ENCODE measurements at places on chromosomes 6 and 20.

DNA sequence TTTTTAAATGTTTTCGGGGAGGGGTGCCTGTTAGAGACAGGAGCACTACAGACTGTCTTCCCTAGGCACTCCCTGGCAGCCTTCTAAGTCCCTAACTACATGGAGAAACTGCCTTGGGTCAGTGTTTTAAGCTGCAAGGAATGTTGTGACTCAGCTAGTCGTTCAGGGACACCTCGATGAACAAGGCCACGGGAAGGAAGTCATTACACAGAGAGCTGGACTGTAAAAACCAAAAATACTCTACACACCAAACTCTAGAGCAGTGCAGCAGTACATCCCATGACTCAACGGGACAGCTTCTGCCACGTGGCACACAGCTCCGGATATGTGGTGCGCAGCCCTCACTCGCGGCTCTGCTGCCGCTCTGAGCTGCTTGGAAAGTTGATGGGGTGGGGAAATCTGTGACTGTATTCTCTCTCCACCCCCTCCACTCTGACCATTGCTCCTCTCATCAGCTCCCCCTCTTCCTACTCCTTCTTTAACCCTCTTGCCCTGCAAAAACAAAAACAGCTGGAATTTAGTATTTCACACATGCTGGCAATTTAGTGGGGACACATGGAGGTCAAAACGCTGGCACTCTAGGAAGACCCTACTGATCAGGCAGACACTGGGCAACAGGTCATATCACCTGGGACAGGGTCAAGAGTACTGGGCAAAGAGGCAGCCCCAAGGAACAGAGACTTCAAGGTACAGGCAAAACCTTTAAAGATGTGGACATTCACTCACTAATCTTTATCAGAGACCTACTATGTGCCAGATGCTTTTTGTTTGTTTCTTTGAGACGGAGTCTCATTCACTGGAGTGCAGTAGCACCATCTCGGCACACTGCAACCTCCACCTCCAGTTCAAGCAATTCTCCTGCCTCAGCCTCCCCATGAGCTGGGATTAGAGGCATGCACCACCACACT, 10.9 kb upstream of the LPIN3 start:
- DNase-seq: peak; percentile 40

GRCh38 chr6:150212778-150213177, 69.9 kb downstream of the PPP1R14C start:
- DNase-seq: no peak

DNA sequence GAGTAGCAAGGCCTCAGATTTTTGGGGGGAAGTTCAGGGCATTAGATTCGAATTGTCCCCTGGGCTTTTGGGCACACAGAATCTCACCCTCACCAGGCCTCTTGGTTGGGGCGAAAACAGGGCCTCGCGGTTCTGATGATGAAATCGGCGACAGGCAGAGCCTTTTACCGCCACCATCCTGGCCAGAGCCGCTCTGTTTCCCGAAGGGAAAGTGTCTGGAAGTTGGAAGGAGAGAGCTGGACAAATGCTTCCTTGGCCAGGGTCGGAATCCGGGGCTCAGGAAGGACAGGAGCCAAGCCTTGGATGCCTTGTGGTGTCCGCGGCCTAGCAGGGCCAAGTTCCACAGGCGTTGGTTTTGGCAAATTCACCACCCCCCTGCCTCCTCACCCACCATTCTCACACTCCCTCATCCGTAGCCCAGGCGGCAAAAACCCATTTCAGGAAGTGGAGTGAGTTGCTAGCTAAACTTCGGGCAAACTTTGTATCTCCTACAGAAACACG, 3.5 kb upstream of the TFAP2A start:
- DNase-seq: no peak

- no peak for DNase-seq
Observed at GRCh38 chr6:129534926-129535325, 175.1 kb downstream of the ARHGAP18 start.

- DNase-seq: no peak
Observed at GRCh38 chr6:41596096-41596685, 42.1 kb upstream of the MDFI start.

GRCh38 chr6:160756871-160757270, 54.8 kb downstream of the PLG start:
- no peak for DNase-seq

- no peak for DNase-seq
Observed at GRCh38 chr20:25481918-25482253, 74.4 kb downstream of the GINS1 start.

DNA sequence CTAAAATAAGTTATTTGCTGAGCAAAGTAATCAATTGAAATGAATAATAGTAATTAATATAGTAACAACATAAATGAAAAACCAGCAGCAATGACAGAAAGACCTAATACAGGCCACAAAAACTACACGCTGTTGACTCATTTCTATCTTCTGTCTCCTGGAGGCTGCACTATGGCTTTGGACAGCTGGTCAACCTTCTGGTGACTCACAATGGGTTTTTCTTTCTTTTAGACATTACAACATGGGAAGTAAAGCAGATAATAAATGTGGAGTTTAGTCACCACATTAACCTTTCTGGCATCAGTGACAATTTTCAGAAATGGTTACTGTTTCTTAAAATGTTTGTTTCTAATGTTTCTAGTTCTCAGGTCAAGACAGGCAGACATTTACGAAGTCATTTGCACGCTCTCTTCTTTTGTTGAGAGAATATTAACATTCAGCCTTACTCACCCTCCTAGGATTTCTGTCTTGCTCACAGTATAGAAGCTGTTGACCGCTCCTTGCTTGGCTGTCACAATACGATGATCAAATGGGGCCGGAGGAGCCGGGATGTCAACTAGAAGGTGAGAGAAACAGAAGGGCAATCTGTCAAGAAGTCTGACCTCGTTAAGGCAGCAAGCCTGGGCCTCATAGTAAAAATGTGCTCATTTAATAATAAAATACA, 62.2 kb downstream of the MYLK4 start:
- no peak for DNase-seq

DNA sequence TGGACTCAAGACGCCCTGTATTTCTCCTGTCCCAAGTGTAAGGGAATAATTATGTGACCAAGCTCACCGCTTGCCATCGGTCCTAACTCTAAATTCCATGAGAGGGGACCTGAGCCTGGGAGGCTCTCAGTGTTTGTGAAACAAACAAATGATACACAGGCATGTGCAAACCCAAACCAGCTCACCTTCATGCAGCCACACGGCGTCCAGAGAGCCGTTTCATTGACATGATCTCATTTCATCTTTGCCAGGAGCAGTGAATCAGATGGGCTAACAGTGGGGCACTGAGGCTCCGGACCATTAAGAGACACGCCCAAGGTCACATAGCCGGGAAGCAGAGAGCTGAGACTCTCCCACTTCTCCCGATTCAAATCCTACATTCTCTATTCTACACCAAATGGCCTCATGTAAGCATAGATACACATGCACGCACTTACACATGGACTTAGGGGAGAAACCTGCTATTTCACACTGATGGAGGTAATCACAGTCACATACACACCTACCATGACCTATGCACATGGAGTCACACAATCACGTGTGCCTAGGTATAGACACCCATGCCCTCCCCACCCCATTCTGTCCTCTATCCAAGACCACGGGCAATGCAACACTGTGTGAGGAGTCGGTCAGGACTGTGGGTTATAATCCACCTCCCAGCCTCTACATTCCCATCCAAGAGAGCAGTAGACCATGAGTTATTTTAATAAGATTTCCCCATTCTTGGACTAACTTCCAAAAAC, 1.1 kb downstream of the BNIP5 start:
- DNase-seq: no peak

GRCh38 chr6:41780551-41781365, at the start of gene PRICKLE4:
TSS of gene PRICKLE4 (plus strand) at chr6:41780782. CDS start at chr6:41783474, 2,692 bp downstream.
- DNase-seq: peak; percentile 72

DNA sequence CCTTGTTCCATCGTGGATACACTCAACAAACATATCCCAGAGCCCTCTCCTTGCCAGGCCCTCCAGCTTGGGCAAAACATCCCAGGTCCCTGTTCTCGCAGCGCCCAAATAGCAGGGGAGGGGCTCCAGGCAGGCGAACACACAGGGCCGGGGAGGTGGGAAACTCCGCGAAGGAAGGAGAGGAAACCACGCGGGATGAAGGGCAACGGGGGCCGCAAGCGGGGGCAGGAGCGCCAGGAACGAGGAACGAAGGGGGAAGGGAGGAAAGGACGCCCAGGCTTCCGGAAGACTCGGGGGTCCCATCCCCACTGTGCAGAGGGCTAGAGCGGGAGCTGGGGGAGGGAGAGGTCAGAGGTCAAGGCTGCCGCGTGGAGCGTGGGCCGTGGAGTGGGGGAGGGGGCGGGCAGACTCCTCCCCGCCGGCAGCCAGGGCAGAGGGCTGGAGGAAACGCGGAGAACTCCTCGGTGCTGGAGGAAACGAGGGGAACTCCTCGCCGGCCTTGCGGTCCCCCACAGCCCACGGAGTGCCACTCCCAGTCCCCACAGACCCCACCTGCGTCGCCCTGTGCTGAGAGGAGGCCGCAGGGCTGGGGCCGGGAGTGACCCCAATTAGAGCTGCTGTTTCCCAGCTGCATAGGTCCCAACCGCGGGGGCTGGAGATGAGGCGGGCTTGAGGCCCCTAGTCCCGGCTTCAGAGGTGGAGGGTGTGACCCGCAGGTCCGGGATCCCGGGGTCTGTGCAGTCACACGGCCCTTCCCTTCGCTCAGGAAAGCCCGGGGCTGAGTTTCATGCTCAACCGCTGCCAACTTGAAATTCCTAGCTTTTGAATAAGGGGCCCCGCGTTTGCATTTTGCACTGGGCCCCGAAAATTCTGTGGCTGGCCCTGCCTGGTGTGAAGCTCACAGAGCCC, 1.2 kb upstream of the RBM38 start:
- DNase-seq: peak; percentile 62
